ENCODE measurements at places on chromosomes 5 and 9.

DNA sequence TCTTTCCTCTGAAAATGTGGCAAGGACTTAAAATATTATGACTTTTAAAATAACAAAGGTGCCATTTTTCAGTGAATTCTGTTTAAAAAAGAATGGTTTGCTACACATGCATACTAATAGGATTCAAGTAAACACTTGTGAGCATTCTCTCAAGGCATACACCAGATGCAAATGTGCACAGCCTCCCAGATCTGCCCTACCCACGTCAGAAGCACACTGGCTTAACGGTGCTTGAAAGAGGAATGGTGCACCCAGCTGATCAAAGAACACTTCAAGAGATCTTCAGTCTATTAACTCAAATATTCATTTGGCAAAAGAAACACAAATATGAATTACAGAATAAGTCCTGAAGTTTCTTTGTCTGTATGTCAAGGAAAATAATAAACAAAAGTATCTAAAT, 15.8 kb downstream of the GABRB2 start:
- no peak for DNase-seq

DNA sequence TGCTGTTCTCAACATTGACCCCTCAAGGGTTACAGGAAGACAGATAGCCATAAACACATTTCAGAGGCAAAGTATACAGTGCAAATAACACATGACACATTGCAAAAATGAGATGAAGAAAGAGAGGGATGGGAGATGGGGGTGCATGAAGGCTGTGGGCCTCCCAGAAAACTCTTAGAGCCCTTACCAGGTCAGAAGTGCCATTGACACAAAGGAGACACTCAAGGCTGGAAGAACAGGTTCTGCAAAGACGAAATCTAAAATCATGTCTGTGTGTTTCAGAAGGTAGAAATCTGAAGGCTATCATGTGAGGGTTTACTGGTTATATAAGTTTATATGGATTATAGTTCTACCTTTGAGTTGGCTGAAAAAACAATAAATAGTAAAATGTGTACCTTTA, 318.8 kb downstream of the BNC2 start:
- DNase-seq: no peak

DNA sequence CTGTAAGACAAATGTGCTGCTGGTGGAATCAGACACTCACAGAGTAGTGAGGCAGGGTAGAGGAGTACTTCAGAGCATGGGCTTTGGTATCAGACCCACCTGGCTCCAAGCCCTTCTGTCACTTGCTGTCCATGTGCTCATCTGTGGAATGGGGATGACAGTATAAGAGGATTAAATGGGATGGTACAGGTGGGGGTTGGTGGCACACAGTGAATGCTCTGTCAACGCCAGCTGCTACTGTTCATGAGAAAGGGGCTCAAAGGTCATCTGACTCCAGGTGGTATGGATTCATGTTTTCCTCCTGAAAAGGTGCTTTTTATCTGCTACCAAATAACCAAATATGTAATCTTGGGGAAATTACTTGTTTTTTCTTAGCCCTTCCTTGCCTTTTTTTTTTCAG, 23.0 kb upstream of the PPARGC1B start:
- DNase-seq: no peak

GRCh38 chr9:116269250-116269649, 115.7 kb downstream of the PAPPA start:
- no peak for DNase-seq

DNA sequence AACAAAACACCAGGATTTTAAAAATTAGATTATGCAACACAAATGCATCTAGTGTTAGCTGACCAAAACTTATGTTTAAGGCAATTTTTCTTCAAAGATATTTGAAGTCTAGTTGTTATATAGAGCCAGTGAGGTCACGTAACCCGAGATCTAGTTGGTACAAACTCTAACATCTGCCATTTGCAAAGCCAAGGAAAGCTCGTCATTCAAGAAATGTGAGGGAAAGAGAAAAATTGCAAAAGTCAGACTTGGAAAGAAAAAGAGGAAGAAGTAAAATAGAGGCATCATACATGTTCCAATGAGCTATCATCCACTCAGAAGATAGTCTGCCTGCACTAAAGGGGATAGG, 293.4 kb upstream of the PUM3 start:
- no peak for DNase-seq

DNA sequence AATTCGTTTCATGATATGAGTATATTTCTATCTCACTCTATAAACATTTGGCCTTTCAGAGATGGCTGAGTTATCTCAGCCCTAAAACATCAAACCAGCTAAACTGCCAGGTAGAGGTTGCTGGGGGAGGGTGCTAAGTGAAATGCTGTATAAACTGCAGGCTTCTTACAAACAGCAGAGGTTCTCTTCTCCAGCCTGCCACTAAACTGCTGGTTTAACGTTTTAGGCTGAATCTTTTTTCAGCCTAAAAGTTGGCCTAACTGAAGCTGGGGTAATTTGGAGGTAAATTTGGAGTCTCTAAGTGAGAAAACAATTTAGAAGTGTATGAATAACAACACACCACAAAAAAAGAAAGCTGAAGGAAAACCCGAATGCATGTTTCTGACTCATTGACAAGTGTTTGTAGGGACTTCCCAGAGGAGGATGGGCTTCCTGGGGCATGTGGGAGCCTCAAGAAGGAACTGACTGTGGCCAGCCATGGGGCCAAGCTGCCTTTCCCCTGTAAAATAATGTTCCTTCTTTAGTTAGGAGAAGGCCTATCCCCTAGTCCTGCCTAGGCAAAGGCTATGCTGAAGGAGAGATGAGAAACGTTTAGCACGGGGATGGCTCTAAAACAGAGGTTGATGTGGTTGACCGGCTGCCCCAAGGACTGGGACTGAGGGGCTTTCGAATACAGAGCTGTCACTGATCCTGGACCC, 44.3 kb downstream of the SLC28A3 start:
- no peak for DNase-seq

DNA sequence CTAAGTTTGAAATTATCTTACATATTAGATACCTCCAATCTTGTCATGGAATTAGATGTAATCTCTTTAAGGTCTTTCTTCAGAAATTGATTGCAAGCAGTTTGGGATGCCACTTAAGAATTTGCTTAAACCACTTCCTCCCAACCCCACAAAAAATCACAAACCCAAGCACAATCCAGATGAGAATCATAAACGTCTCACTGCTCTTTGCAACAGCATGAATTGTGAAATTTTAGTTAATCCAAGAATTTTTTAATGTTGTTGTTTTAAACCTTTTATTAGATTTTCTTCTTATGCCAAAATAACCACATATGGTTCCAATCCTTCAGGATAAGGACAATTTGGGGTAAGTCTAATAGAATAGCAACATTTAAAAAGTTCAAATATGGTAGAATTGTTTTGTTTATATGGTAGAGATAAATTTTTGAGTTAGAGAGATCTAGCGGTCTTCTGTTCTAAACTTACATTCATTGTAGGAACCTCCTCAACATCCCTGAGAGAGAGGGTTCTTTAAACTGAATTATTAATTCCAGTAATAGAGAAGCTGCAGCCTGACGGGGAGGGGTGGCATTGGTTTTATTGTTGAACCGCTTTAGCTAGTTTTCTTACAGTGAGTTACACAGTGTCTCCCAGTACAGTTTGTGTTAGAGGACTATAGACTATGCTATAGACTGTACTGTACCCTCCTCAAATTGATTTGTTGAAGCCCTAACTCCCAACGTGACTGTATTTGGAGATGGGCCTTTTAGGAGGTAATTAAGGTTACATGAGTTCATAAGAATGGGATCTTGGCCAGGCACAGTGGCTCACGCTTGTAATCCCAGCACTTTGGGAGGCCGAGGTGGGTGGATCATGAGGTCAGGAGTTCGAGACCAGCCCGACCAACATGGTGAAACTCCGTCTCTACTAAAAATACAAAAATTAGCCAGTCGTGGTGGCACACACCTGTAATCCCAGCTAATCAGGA, 24.8 kb upstream of the IL6ST start:
- DNase-seq: no peak

- no peak for DNase-seq
These were observed 20.7 kb downstream of the TTC1 start for GRCh38 chr5:160029540-160030139.
